GM18507 (cell line): ENCODE measurements at places on chromosomes 12 and 14.

GRCh38 chr14:54698501-54698900 lies 131.6 kb downstream of the SAMD4A start:
- no peak for DNase-seq

DNA sequence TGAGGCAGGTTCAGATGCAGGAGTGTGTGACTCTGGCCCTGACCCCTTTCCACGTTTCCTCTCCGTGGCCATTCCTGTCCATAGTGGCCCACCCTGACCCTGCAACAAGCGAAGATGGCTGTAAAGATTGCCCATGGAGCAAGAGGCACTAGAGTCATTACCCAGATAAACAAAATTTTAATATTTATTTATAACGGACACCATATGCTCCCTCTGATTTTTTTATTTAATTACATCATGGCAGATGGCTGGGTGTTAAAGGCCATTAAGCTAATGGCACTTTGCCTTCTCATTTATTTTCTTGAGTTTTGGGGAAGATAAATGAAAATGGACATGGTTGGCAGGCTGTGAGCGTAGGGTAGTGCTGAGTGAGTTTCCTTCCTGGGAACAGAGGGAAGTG lies 58.7 kb downstream of the WSCD2 start:
- no peak for DNase-seq

- no peak for DNase-seq
Measured at GRCh38 chr14:71716041-71716772, 216.0 kb upstream of the RGS6 start.

DNA sequence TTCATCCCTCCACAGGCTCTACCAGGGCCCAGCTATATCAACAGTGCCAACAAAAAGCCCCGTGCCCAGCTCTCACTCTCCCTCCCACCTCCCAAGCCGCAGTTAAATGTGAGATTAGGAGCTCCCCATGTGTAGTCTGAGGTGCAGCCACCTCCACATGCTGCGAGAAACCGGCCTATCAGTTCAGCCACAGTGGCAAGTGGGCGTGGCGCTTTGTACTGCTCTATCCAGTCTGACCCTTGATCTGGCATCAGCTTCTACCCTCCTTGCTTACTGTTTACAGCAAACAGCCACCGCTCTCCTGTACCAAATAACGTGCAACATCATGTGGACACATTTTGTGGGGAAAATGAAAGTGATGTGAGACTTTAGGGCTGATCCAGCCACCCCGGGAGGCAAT lies 1.7 kb downstream of the PLEK2 start:
- no peak for DNase-seq

DNA sequence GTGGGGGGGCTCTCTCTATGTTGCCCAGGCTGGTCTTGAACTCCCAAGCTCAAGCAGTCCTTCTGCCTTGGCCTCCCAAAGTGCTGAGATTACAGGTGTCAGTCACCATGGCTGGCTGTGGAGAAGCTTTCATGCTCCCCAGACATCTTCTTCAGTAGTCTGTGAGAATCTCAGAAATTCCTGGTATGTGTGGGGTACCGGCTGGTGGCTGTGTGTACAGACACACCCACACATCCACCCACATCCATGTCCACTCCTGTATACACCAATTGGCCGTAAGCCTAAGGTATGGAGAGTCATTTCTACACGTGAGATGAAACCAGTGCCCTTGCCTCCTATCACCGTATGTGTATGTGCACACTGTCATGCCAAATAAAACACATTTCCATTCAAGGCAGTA lies 27.8 kb downstream of the GPRC5D start:
- no peak for DNase-seq

DNA sequence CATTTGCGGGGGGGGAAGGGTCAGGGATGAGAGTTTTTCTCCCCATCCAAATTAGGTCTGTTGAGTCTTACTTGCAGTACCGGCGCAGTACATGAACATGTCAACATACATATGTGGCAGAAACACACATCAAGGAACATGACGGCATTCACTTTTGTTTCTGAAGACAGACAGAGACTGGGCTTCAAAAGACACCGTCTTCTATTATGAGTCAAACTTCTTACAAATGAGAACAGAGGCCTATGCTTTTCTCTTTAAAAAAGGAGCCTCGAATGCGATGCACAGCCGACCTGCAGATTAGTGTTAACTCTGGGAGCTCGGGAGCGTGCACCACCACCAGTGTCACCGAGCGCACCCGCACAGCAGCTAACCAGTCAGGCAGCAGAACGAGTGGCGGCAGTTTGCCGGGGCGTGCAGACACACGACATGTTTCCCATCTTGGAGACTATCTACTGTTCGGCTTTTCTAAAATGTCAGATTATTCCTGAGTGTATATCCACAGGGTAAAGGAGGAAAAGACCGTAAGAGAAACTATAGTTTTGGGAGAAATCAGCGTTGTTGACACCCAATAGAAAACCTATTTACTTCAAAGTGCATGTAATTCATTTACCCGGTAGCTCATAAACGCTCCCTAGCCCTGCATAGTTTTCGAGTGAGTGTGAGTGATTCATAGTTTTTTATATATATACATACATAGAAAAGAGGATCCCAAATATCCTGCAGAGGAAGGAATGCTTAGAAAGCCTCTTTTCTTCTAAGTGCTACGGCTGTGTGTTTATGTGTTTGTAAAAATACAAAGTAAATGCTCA lies 33.0 kb downstream of the UBR7 start:
- DNase-seq: no peak

DNA sequence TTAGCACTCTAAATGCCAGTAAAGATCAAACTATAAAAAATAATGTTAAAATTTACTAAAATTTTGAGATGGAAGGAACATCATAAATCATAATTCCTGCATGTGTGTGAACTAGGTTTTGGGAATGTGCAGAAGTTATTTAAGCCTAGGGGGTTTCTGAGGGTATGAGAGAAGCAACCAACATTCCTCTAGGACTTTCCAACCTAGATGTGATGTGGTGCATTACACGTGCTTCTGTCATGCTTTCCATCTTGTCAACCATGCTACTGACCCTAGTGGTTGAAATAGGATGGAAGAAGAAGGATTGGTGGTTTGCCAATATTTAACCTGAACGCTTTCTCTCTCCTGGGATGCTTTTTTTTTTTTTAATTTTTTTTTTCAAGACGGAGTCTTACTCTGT lies 209.3 kb downstream of the AEBP2 start:
- no peak for DNase-seq

- no peak for DNase-seq
Measured at GRCh38 chr12:26699237-26699636, 133.8 kb downstream of the ITPR2 start.

GRCh38 chr12:50615907-50616296 lies 111.1 kb downstream of the DIP2B start:
- no peak for DNase-seq

DNA sequence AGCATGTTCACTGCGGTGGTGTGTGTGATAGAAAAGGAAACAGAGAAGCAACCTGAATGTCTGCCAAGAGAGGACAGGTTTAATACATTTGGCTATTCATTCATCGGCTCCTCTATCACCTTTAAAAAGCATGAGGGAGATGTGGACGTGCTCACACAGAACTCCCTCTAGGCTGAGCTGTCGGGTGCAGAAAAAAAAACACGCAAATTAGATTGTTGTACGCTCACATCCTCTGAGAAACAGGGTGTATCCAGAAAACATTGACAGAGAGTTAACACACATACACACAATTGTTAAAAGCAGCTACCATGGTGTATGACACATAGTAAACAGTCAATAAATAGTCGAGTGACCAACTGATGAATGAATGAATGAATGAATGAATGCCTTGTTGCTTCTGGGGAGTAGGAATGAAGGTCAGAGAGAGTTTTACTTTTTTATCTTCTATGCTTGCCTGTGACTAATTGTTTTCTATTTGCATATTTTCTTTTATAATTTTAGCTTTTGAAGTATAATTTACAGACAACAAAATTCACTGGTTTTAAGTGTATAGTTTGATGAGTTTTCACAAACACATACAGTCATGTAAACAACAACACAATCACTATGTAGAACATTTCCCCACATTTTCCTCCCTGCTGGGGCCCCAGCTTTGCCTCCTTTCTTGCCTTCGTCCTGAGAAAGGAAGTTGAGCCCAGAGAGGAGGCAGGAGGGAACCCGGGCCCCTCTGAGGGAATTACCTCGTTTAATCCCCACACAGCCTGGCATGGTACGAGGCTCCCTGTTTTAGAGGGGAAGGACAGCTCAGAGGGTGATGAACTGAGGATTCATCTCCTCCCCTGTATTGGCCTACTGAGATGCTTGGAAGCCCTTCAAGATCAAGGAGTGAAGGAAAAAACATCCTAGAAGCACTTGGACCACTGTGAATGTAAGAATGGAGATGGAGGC lies 19.7 kb upstream of the FAM222A start:
- no peak for DNase-seq

- DNase-seq: no peak
Measured at GRCh38 chr12:108784270-108784669, 53.0 kb upstream of the CORO1C start.

DNA sequence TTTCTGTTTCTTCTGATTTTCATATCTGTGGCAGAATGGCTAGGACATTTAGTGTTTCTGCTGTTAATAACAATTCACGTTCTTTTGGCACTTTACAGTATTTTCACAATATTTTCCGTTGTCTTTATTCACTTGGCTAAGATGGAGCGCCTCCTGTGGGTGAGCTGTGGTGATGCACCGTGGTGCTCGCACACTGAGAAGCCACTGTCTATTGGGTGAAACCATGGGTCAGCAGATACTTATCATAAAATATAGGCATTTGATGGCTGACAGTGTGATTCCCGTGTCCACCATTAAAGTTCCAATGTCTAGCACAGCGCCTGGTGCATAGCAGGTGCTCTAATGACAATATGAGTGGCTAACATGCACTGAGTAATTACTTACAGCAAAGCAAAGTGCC lies 141.8 kb downstream of the VRK1 start:
- DNase-seq: peak; percentile 12

- DNase-seq: no peak
Measured at GRCh38 chr14:103503296-103503695, 19.3 kb downstream of the CKB start.

DNA sequence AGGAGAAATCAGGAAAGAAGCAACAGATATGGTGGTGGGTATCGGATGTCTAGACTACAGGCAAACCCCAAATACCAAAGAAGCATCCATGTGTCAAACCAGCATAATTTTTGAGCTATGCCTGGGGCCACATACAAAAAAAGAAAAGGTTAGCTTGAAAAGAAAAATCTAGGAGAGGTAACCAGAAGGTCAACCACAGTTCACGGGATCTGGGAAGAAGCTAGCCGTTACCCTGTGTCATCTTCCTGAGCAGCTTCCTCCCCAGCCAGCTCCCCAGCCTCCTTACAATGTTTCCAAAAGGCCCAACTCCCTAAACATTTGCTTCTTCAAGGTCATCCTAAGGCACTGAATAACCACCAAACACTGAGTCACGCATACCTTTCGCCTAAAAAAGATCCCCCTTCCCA lies 3.1 kb downstream of the SINHCAF start:
- no peak for DNase-seq

DNA sequence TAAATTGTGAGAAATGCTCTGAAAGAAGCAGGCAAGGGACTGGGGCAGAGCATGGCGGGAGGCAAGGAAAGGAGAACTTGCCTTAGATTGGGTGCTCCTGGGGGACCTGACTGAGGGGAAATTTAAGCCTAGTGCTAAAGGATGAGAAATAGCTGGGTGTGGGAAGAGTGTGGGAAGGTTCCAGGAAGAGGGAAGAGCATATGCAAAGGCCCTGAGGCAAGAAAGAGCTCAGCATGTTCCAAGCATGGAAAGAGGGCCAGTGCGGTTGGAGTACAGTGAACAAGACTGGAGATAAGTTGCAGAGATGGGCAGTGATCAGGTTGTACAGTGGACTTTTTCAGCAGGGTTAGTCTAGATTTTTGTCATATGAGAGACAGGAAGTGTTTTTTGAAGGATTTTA lies 9.0 kb downstream of the CLSTN3 start:
- DNase-seq: no peak

GRCh38 chr14:33451211-33451610 lies 499.7 kb downstream of the EGLN3 start:
- no peak for DNase-seq

GRCh38 chr12:25617991-25618390 lies 64.9 kb upstream of the LMNTD1 start:
- no peak for DNase-seq

- DNase-seq: no peak
Measured at GRCh38 chr12:120909633-120910298, 5.6 kb upstream of the SPPL3 start.

GRCh38 chr12:70243510-70244371 lies 508 bp downstream of the CNOT2 start:
- peak; percentile 33 for DNase-seq

DNA sequence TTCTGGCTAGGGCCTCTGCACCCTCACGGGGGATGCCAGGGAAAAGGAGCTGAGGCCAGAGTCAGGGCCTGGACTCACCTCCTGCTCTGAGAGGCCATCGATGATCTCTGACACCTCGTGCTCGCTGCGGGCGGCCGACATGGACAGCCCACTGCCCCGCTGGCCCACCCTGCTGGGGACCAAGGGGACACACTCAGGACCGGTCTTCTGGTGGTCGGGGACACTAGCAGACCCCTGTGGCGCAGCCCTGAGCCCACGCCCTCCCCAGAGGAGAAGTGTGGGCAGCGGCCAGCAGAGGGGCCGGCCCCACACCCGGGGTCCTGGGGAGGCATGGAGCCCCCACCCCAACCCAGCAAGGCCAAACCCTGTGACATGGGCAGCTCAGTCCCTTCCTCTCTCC lies 134.6 kb downstream of the RFLNA start:
- no peak for DNase-seq

DNA sequence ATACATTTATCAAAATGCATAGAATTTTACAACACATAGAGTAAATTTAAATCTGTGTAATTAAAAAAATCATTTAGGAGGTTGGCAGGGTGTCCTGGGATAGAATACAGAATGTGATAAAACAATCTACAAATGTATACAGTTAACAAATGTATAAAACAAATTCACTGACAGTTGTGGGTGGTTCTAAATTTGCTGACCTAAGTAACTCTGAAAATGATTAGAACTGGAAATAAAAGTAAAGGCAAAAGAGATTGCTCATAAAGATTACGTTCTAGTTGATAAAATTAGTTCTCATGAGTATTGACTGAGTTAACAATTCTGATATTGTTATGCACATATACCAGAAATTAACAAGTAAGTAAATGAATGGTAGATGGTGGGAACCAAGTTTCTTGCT lies 1827.3 kb upstream of the FLRT2 start:
- no peak for DNase-seq

DNA sequence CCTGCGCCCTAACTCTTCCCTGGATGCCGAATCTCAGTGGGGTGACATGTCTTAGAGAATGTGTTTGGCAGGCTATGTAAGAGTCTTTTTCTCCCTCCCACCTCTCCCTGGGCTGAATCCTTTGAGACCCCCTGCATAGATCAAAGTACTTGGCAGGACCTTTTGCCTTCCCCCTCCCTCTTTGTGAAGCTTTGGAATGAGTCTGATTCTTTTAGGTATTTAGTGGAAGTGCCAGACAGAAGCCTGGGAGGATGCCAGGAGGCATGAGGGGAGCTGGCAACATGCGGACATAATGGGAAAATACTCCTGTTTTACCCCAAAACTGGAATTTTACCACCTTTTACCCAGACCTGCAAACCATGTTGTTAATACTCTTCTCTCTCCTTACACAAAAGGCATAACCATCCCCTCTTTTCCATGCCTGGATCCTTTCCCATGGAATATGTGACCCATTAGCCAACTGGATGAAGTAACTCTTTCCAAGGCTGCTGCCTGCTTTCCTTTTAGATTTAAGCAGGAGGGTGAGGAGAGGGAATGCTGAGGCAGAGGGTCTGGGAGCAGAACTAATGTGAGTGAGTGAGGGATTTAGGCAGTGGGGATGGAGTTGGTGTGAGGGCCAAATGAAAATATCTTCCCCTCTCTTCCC lies 41.7 kb downstream of the TTLL5 start:
- no peak for DNase-seq

- DNase-seq: no peak
Measured at GRCh38 chr12:71158361-71158882, 623 bp upstream of the TSPAN8 start.

- DNase-seq: no peak
Measured at GRCh38 chr14:103016071-103016470, 41.3 kb downstream of the CDC42BPB start.
